ENCODE measurements at places on chromosomes 4 and X.

DNA sequence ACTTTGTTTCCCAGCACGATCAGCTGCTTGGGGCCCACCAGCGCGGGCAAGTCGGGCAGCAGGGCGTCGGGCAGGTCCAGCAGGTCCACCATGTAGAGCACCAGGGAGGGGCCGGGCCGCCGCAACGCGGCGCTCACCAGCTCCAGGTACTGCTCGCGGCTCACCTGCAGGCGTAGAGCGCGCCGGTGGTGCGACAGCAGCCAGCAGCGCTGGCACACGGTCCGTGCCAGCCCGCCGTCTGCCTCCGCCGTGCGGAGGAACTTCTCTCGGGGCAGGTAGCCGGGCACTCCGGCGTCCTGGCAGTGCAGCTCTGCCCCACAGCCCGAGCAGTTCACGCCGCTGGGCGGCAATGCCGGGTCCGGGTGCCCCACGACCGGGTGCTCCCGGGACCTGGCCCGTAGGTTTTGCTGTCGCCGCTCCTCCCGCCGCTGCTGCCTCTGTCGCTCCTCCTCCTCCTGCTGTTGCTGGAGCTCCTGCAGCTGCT lies 527 bp downstream of the NOA1 start:
- DNase-seq, result no peak
- peak overlapping the region; percentile 86 for H3K4me3 ChIP-seq
- H3K27me3 ChIP-seq, result no peaks in the 10 kb centered on the region

- no peaks in the 10 kb centered on the region for H3K27me3 ChIP-seq
- no peak overlapping the region for H3K4me3 ChIP-seq
- no peaks in the 10 kb centered on the region for H3K4me1 ChIP-seq
- no peaks in the 10 kb centered on the region for H3K36me3 ChIP-seq
- H3K27ac ChIP-seq, result no peak overlapping the region
Measured at GRCh38 chrX:12930150-12930549, 23.7 kb downstream of the TLR8 start.

DNA sequence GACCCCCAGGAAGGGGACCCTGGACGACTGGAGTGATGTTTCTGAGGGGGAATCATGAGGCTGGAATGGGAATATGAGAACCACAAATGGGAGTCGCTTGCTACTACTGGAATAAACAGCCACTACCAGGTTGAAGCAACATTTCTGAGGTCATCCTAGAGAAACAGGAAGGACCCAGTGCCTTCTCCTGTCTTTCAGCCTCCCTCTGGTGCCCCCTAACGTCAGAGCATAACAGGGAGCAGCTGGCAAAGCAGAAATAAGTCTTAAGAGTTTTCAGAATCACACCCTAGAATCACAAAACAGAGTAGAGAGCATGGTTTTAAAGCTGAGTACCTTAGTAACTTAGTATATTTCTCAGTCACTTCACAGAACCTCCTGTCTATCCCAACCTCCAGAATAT lies 347.8 kb upstream of the PITX2 start:
- no peak overlapping the region for H3K27ac ChIP-seq
- no peak for DNase-seq
- no peaks in the 10 kb centered on the region for H3K27me3 ChIP-seq
- no peaks in the 10 kb centered on the region for H3K36me3 ChIP-seq

GRCh38 chr4:1630266-1630665 lies 53.8 kb downstream of the FAM53A start:
- H3K36me3 ChIP-seq, result no peaks in the 10 kb centered on the region
- H3K4me1 ChIP-seq, result no peaks in the 10 kb centered on the region
- H3K27me3 ChIP-seq, result no peaks in the 10 kb centered on the region
- no peak overlapping the region for H3K27ac ChIP-seq
- H3K4me3 ChIP-seq, result no peak overlapping the region
- DNase-seq, result no peak

DNA sequence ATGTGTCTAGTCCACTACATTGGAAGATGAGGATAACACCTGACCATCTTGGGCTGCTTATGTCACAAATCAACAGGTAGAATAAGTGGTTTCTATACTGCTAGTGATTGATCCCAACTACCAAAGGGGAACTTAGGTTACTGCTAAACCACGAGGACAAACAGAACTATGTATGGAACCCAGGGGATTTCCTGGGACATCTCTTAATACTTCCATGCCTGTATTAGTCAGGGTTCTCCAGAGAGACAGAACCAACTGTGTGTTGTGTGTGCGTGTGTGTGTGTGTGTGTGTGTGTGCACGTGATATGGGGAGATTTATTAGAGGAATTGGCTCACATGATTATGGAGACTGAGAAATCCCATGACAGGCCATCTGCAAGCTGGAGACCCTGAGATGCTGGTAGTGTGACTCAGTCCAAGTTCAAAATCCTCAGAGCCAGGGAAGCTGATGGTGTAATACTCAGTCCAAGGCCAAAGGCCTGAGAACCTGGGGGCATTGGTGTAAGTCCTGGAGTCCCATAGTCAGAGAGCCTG lies 16.2 kb upstream of the AFF1 start:
- H3K27me3 ChIP-seq, result no peaks in the 10 kb centered on the region
- DNase-seq, result no peak
- H3K36me3 ChIP-seq, result no peaks in the 10 kb centered on the region
- no peak overlapping the region for H3K27ac ChIP-seq

- DNase-seq, result no peak
- H3K36me3 ChIP-seq, result no peaks in the 10 kb centered on the region
- H3K27me3 ChIP-seq, result no peaks in the 10 kb centered on the region
Measured at GRCh38 chr4:101763576-101763975, 27.0 kb upstream of the BANK1 start.

GRCh38 chr4:36222702-36223101 lies 21.6 kb downstream of the ARAP2 start:
- no peaks in the 10 kb centered on the region for H3K27me3 ChIP-seq
- peaks cover 10% of the 10 kb centered on the region for H3K4me1 ChIP-seq
- H3K27ac ChIP-seq, result no peak overlapping the region
- H3K36me3 ChIP-seq, result no peaks in the 10 kb centered on the region
- DNase-seq, result no peak
- H3K4me3 ChIP-seq, result no peak overlapping the region

- H3K4me1 ChIP-seq, result no peaks in the 10 kb centered on the region
- H3K36me3 ChIP-seq, result no peaks in the 10 kb centered on the region
Measured at GRCh38 chrX:153778181-153778580, 2.7 kb upstream of the SRPK3 start.

DNA sequence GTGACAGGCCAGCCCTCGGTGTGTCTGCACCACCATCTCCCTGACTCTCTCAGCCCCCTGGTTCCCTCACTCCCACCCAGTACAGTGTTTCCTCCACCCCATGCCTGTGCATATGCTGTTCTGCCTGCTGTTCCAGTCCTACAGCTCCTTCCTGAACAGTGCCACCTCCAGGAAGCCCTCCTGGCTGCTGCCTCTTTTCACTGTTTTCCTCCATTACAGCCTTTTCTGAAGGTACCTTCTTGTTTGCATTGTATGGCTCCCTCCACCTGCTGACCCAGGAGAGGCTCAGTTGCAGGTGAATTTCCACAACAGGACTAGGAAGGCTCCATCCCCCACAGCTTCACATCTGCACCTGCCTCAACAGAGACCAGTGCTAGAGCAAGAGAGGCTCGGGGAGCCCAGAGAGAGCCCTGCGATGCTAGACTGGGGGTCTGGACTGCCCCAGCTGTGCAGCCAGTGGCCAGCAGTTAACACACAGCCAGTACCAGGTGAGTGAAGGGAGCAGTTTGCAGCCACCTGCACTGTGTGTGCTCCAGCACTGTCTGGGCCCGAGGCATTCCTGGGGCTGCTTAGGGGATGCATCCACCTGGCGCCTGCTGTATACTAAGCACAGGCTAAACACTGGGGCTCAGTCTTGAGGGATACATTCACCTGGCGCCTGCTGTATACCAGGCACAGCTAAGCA lies 92.0 kb downstream of the ADRA2C start:
- H3K36me3 ChIP-seq, result no peaks in the 10 kb centered on the region
- H3K4me1 ChIP-seq, result no peaks in the 10 kb centered on the region
- no peak overlapping the region for H3K4me3 ChIP-seq
- no peak for DNase-seq
- H3K27ac ChIP-seq, result no peak overlapping the region

DNA sequence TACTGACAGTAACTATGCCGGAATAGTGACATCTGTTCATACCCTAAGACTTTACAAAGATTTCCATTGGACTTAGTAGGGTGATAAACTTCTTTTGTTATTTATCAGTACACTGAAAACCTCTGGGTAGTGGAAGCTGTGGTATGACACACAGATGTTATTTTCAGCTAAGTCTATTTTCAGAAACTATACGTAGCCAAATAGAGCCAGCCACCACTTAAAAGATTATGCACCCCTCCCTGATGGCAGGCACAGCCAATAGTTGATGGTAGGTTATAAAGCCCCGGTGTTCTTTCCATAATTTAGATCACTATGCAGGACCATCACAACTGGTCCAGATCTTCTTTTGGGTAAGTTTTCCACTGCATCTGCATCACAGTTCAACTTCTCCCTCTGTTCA lies 1603.2 kb upstream of the PABPC4L start:
- H3K4me1 ChIP-seq, result no peaks in the 10 kb centered on the region
- DNase-seq, result no peak
- H3K36me3 ChIP-seq, result no peaks in the 10 kb centered on the region
- no peak overlapping the region for H3K4me3 ChIP-seq

DNA sequence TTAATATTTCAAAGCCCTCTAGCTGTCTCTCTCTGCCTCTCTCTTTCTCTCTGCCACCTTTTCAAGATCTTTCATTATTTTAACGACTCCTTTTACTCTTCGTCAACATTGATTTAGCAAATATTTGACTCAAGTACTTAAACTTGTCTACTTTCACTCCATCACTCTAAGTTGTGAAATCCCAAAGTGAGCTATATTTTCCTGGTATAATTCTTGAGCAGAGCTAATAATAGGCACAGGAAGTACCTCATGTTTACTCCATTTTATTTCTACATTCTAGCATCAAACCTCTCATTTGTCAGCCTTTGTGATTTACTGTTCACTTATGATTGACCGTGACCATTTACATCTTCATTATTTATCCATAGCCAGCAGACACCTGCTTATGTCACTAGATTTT lies 482.5 kb downstream of the RPA4 start:
- no peaks in the 10 kb centered on the region for H3K36me3 ChIP-seq
- H3K27ac ChIP-seq, result no peak overlapping the region
- no peak overlapping the region for H3K4me3 ChIP-seq
- H3K27me3 ChIP-seq, result no peaks in the 10 kb centered on the region

- H3K36me3 ChIP-seq, result no peaks in the 10 kb centered on the region
- H3K4me1 ChIP-seq, result no peaks in the 10 kb centered on the region
- no peak overlapping the region for H3K4me3 ChIP-seq
Measured at GRCh38 chr4:125382995-125383394, 68.2 kb downstream of the FAT4 start.

GRCh38 chr4:80253510-80253909 lies 13.0 kb upstream of the FGF5 start:
- no peak overlapping the region for H3K27ac ChIP-seq
- H3K27me3 ChIP-seq, result no peaks in the 10 kb centered on the region
- H3K4me3 ChIP-seq, result no peak overlapping the region
- no peak for DNase-seq
- peaks cover 4% of the 10 kb centered on the region for H3K4me1 ChIP-seq
- H3K36me3 ChIP-seq, result no peaks in the 10 kb centered on the region

DNA sequence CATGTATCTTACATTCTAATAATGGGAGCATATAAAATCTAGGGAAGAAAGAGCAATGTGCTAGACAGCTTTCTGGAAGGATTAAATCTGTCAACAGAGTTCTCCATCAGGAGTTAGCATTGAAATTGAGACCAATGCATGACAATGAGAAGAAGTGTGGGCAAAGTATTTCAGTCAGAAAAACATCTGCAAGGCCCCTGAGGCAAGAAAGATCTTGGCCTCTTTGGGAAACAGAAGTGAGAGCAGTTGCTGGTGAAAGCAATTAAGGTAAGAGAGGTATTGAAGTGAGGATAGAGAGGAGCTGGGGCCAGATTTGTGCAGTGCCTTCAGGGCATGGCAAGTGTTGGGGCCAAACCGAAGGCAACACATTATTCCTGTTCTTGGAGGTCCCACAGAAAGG lies 999.1 kb downstream of the STPG2 start:
- H3K4me3 ChIP-seq, result no peak overlapping the region
- H3K36me3 ChIP-seq, result no peaks in the 10 kb centered on the region
- no peak overlapping the region for H3K27ac ChIP-seq

- H3K27ac ChIP-seq, result peak overlapping the region; percentile 96
- H3K27me3 ChIP-seq, result no peaks in the 10 kb centered on the region
- peaks cover 59% of the 10 kb centered on the region for H3K4me1 ChIP-seq
Measured at GRCh38 chrX:1481636-1482529, 29.2 kb upstream of the ASMTL start.

DNA sequence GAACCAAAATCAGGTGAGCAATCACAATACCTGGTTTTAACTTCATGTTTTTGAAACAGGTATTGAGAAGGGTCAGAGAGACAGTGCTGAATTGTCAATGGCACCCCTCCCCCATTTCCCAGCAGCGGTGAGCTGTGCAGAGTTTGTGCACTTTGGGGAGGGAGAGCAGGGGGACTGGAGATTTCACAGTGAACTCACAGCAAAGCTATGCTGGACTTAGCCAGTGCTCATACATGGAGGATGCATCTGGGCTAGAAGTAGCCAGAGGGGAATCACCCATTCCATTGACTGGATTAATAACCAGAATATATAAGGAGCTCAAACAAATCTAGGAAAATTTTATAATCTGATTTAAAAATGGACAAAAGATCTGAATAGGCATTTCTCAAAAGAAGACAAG lies 612.6 kb downstream of the STPG2 start:
- H3K4me1 ChIP-seq, result no peaks in the 10 kb centered on the region
- no peak overlapping the region for H3K4me3 ChIP-seq
- no peaks in the 10 kb centered on the region for H3K27me3 ChIP-seq
- DNase-seq, result no peak

DNA sequence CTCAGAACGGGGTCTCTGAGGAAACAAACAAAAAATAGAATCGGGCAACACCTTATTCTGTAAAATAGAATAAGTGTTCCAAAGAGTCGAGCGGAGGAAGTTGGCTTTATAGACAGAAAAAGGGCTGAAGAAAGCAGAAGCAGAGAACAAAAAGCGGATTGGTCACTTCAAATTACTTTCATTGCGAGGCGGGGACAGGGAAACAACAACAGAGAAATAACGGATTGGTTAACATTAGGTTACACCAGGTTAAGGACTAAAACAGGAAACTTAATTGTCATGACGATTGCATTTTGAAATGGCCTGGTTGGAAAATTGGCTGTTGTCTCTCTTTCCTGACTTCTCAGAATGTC lies 433 bp upstream of the COQ2 start:
- H3K27me3 ChIP-seq, result no peaks in the 10 kb centered on the region
- no peak for DNase-seq
- no peaks in the 10 kb centered on the region for H3K36me3 ChIP-seq
- H3K4me1 ChIP-seq, result peaks cover 6% of the 10 kb centered on the region

DNA sequence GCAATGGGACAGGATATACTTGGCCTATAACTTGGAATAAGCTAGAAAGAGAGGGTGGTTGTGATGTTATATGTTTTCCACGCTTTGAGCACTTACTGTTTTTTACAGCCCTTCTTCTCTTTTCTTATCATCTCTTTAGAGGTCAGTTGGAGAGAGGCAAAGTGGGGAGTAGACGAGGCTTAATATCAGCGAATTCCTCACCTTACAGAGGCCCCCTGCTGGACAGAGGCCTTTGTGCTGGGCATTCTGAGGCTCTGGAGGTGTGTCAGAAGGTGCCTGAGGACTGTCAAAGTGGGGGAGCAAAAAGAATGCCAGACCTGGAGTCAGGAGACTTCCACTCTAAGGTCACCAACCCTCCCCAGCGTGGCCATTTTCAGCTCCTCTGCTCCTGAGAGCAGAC lies 42.5 kb downstream of the MAMLD1 start:
- H3K36me3 ChIP-seq, result no peaks in the 10 kb centered on the region
- no peaks in the 10 kb centered on the region for H3K4me1 ChIP-seq
- H3K27me3 ChIP-seq, result no peaks in the 10 kb centered on the region
- no peak overlapping the region for H3K4me3 ChIP-seq
- no peak overlapping the region for H3K27ac ChIP-seq
